ENCODE measurements at places on chromosomes 2 and 18.

- no peak for DNase-seq
Measured at GRCh38 chr2:157334335-157334734, 8.7 kb upstream of the ERMN start.

DNA sequence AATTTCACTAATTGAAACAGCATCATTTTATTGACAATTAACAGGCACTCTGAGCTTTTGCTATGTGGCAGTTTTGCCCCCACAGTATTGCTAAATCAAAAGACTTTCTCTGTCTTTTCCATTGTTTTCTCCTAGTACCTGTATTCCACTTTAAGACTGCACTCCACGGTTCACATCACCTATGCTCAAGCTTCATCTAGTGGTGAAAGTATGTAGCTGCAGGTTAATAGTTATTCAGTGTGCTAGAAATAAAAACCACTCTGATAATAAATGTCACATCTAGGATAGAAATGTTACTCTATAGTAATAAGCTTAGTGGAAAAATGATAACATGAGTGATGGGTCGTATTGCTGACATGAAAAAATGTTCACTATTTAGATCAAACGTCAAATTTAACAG is 24.6 kb downstream of the ARL6IP6 start:
- DNase-seq = no peak

- peak; percentile 1 for DNase-seq
Measured at GRCh38 chr18:78984941-78985784, 5.5 kb downstream of the SALL3 start.

DNA sequence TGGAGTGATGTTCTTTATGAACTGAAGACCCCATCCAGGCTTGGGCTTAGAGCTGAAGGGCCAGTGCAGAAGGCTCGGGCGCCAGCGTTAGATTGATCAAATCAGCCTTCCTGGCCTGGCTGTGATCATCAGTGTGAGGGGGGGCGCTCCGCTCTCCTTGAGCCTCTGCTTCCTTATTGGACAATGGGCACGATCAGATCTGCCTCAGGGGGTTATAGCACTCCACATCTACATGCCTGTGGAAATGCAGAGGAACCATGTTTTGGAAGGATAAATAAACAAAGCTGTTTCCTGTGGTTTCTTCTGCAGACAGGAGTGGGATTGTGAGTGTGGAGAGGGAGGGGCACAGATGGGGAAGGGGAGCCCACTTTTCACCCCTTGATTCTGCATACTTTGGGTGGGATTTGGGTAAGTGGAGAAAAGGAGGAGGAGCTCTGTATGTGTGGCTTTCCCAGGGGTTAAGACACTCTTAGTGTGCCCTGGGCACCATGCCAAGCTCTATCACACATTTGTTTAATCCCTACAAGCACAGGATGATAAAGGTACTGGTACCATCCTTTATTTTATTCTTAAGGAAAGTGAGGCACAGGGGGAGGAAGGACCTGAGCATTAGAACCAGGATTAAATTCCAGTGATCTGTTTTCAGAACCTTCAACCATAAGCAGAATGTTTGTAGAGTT is 150.5 kb downstream of the EN1 start:
- DNase-seq = no peak

- no peak for DNase-seq
Measured at GRCh38 chr2:27989149-27989548, 98.6 kb downstream of the BABAM2 start.

All from retinal pigment epithelial cell (primary cell).